ENCODE measurements at places on chromosomes 16 and 17. TPM values are rescaled to one million over a fixed set of nuclear protein-coding genes. Genes with fewer than 3 reads are reported as not detected.

KRT36 gene
- not detected for polyA plus RNA-seq

CCDC144A gene
- polyA plus RNA-seq: 0.51 TPM

CCL16 gene
- polyA plus RNA-seq: not detected

TNFRSF17 gene
- polyA plus RNA-seq: not detected

CCL7 gene
- 0.58 TPM for polyA plus RNA-seq

GRCh38 chr16:50276326-50276640 lies 9.9 kb downstream of the ADCY7 start:
- DNase-seq: no peak

DNA sequence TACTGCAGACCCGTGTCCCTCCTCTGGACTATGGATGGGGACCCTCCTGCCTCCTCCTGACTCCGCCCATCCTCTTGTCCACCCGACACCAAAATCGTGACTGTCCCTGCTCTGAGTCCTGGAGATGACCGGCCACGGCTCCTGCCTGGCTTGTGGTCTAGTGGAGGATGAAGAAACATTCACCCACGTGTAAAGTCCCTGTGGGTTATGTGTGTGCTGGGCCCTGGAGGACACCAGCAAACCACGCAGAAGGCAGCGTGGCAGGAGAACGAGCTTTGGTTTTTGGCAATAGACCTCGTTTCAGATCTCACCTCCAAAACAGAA lies 11.9 kb downstream of the SPNS2 start:
- no peak for DNase-seq

GRCh38 chr17:57899391-57899790 lies 49.5 kb upstream of the MRPS23 start:
- DNase-seq: no peak

- DNase-seq: no peak
Measured at GRCh38 chr17:2150806-2151205, 95.9 kb downstream of the HIC1 start.

- DNase-seq: no peak
Measured at GRCh38 chr17:33803686-33804085, 451.4 kb upstream of the CCL2 start.

GRCh38 chr16:27867122-27868110 lies 196.1 kb downstream of the GSG1L start:
- DNase-seq: peak; percentile 51

DNA sequence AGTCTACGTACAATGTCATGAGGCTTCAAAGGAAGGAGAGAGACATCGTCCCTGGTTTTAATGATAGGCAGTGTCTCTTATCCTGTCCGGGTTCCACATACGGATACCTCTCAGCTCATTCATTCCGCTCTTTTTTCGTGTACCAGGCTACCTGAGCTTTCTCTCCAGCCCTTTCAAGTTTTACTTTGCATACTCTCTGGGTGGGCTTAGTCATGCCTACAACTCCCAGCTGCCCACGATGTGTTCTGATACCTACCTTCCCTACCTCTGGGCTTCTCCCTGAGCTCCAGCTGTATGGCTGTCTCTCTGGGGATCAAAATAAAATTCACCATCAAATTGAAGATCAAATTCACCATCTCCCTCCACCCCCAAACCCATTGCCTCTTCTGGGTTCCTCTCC lies 354.0 kb upstream of the EEF2KMT start:
- no peak for DNase-seq

GRCh38 chr16:67447508-67448076 lies 16.7 kb downstream of the HSD11B2 start:
- DNase-seq: peak; percentile 42
